ENCODE measurements at places on chromosomes 5 and 9.
A peak's percentile ranks its signal among the peaks of the same experiment; 100 is the strongest.

DNA sequence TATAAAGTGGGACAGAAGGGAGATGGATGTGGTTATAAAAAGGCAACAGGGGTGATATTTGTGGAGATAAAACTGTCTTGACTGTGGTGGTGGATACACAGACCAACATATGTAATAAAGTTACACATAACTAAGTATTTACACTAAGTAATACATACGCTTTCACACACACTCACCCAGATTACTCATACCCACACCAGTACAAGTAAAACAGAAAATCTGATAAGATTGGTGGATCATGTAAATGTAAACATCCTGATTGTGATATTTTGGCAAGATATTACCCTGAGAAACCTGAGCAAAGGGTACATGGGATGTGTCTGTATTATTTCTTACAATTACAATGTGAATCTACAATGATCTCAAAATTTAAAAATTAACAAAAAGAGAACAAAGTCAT is 53.3 kb upstream of the SLIT3 start:
- H3K27me3 ChIP-seq: peaks cover 13% of the 10 kb centered on the region
- H3K36me3 ChIP-seq: no peaks in the 10 kb centered on the region
- no peak overlapping the region for H3K4me3 ChIP-seq
- no peak overlapping the region for H3K27ac ChIP-seq
- no peaks in the 10 kb centered on the region for H3K4me1 ChIP-seq

DNA sequence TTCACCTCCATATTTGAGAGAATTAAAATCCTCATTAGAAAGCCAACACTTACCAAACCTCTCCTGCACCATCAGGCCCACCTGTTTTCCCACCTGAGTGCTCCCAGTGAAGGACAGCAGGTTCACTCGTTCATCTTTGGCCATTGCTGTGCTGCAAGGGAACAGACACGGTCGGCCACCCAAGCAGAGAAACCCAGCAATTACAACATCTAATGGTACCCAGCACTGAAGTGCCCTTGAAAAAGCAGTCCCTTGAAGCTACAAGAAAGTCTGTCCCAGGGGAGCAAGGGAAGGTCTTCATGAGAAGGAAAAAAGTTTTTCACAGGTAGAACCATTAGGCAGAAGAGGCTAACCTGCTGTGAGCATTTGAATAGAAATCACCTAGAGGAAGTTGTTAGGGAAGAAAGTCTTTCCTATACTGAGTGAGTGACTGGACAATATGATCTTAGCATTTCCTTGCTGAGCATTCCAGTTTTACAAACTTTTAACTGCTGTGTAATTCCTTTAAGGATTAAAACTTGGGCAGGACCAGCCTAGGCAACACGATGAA is 26.7 kb downstream of the ALDH7A1 start:
- no peak overlapping the region for H3K27ac ChIP-seq
- no peak overlapping the region for H3K4me3 ChIP-seq
- no peaks in the 10 kb centered on the region for H3K27me3 ChIP-seq
- no peak for DNase-seq
- H3K36me3 ChIP-seq: no peaks in the 10 kb centered on the region
- H3K4me1 ChIP-seq: no peaks in the 10 kb centered on the region

- no peak for DNase-seq
- no peaks in the 10 kb centered on the region for H3K36me3 ChIP-seq
- no peak overlapping the region for H3K4me3 ChIP-seq
- H3K4me1 ChIP-seq: no peaks in the 10 kb centered on the region
These were observed 14.0 kb downstream of the ATP10B start for GRCh38 chr5:160837749-160838593.

DNA sequence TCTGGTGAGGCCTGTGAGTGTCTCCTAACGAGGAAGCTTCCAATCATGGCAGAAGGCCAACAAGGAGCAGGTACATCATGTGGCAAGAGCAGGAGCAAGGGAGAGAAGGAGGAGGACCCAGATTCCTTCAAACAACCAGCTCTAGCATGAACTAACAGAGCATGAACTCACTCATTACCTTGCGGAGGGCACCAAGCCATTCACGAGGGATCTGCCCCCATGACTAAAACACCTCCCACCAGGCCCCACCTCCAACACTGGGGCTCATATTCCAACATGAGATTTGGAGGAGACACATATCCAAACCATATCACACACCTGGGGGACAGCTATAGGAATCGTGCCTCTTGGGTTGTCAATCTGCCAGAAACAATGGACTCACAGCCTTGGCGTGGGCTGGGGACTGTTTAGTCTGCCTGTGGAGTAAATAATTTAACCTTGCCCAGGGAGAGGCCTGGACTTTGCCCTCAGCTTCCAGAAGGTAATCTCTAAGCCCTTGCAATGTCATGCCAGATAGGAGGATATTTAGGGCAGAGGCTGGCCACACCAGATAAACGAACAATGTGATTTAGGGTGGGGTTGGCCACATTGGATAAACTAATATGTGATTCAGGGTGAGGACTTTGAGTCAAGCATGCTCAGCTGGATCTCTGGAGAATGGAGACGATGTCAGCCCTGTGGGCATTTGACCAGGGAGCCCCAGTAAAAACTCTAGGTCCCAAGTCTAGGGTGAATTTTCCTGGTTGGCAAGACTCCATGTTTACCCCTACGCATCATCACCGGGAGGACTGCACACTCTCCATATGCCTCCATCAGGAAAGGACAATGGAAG is 13.6 kb upstream of the VDAC1 start:
- H3K27me3 ChIP-seq: peaks cover 1% of the 10 kb centered on the region
- H3K4me1 ChIP-seq: no peaks in the 10 kb centered on the region
- H3K4me3 ChIP-seq: no peak overlapping the region

GRCh38 chr5:33367416-33367815 is 73.3 kb upstream of the TARS1 start:
- H3K27ac ChIP-seq: no peak overlapping the region
- H3K36me3 ChIP-seq: no peaks in the 10 kb centered on the region
- H3K27me3 ChIP-seq: peaks cover 3% of the 10 kb centered on the region

GRCh38 chr9:132185073-132186009 is 23.5 kb downstream of the NTNG2 start:
- H3K4me1 ChIP-seq: peaks cover 2% of the 10 kb centered on the region
- H3K36me3 ChIP-seq: no peaks in the 10 kb centered on the region
- DNase-seq: no peak
- peaks cover 39% of the 10 kb centered on the region for H3K27me3 ChIP-seq
- H3K27ac ChIP-seq: no peak overlapping the region
- H3K4me3 ChIP-seq: no peak overlapping the region

DNA sequence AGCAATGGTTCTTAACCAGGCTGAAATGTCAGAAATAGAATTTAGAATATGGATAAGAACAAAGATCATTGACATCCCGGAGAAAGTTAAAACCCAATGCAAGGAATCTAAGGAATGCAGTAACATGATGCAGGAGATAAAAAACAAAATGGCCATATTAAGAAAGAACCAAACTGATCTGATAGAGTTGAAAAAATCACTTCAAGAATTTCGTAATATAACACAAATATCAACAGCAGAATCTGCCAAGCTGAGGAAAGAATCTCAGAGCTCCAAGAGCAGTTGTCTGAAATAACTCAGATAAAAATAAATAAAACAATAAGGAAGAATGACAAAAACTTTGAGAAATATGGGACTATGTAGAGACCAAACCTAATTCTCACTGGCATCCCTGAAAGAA is 37.8 kb upstream of the TAS2R1 start:
- no peak overlapping the region for H3K4me3 ChIP-seq
- no peaks in the 10 kb centered on the region for H3K36me3 ChIP-seq
- H3K27me3 ChIP-seq: no peaks in the 10 kb centered on the region
- no peaks in the 10 kb centered on the region for H3K4me1 ChIP-seq
- no peak for DNase-seq
- H3K27ac ChIP-seq: no peak overlapping the region

GRCh38 chr5:93477816-93478215 is 103.2 kb downstream of the NR2F1-AS1 start:
- no peaks in the 10 kb centered on the region for H3K4me1 ChIP-seq
- H3K27ac ChIP-seq: no peak overlapping the region
- no peak for DNase-seq
- H3K36me3 ChIP-seq: no peaks in the 10 kb centered on the region

DNA sequence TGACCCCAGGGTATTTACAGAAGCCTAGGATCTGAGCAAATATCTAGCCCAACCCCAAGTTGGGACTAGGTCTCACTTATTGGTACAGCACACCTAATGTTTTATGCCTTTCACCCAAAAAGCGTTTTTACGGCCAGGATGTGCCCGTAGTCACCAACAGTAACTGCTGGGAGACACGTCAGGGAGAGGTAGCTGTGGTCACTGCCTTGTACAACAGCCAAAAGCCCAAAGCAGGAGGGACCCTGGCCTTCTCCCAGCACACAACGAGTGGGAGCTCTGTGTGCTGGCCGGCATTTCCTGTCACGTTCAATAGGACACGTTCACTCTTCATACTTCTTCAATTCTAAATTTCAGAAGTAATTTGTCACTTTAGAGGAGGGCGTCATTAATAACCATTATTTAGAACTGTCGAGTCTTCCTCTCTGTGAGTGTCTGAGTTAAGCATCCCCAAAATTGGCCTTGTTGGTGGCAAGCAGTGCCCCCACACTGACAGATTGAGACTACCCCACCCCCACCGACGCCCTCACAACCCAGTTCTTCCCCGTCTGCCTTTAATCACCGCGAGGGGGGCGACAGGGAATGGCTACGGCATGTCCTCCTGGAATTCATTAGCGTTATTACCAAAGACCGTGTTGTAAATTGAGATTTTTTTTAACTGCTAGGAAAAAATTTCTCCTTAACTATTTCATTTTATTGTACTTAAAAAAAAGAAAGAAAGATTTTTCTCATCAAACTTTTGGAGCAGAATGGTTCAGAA is 80.7 kb downstream of the MVB12B start:
- no peak overlapping the region for H3K27ac ChIP-seq
- no peak for DNase-seq
- H3K4me3 ChIP-seq: no peak overlapping the region
- H3K4me1 ChIP-seq: peaks cover 37% of the 10 kb centered on the region

- no peak overlapping the region for H3K27ac ChIP-seq
- peaks cover 5% of the 10 kb centered on the region for H3K27me3 ChIP-seq
- no peak overlapping the region for H3K4me3 ChIP-seq
- H3K36me3 ChIP-seq: no peaks in the 10 kb centered on the region
These were observed 27.4 kb upstream of the TCERG1 start for GRCh38 chr5:146419696-146420095.

DNA sequence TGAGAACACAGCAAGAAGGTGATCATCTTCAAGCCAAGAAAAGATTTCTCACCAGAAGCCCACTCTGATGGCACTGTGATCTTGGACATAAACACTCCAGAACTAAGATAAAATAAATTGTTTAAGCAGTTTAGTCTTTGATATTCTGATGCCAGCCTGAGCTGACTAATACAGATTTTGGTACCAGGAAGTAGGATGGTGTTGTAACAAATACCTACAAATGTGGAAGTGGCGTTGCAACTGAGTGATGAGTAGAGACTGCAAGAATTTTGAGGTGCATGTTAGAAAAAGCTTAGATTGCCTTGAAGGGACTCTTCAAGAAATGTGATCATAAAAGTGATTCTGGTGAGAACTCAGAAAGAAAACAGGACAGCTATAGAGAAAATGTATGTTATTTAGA is 592.4 kb upstream of the DAB2 start:
- H3K4me3 ChIP-seq: no peak overlapping the region
- H3K4me1 ChIP-seq: no peaks in the 10 kb centered on the region
- no peak for DNase-seq
- no peaks in the 10 kb centered on the region for H3K36me3 ChIP-seq
- H3K27me3 ChIP-seq: peaks cover 9% of the 10 kb centered on the region

- peaks cover 66% of the 10 kb centered on the region for H3K4me1 ChIP-seq
- H3K27ac ChIP-seq: peak overlapping the region; percentile 45
- no peaks in the 10 kb centered on the region for H3K27me3 ChIP-seq
- no peak overlapping the region for H3K4me3 ChIP-seq
- H3K36me3 ChIP-seq: peaks cover 95% of the 10 kb centered on the region
- DNase-seq: no peak
These were observed 5.1 kb downstream of the SECISBP2 start for GRCh38 chr9:89323390-89323789.

GRCh38 chr9:114186605-114187289 is 31.4 kb downstream of the COL27A1 start:
- no peaks in the 10 kb centered on the region for H3K27me3 ChIP-seq
- H3K36me3 ChIP-seq: no peaks in the 10 kb centered on the region
- no peak overlapping the region for H3K4me3 ChIP-seq

DNA sequence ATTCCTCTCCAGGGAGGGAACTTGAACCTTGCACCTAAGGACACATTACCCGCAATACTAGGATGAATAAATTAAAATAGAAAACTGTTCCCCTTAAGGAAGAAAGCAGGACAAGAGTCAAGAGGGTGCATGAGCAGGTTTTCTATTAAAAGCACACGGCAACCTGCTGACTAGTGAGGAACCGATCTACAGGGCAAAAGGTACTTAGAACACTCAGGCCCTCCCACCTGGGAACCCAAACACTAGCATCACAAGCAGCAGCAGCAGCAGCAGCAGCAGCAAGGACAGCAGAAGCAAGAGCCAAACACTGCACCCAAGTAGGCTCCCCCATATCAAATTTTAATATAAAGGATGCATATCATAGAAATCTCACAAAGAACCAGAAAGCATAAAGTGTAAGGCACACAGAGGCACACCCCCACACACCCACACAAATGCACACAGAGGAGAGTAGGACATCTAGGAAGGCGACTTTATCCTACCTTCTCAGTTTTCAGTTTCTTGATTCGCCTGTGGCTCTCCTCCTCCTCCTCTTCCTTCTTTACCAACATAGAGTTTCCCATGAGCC is 2.8 kb downstream of the ZNF608 start:
- no peak for DNase-seq
- peaks cover 21% of the 10 kb centered on the region for H3K4me1 ChIP-seq
- no peak overlapping the region for H3K27ac ChIP-seq
- H3K4me3 ChIP-seq: no peak overlapping the region
- no peaks in the 10 kb centered on the region for H3K36me3 ChIP-seq

- H3K4me1 ChIP-seq: peaks cover 2% of the 10 kb centered on the region
- no peak for DNase-seq
- H3K27me3 ChIP-seq: peaks cover 25% of the 10 kb centered on the region
- no peaks in the 10 kb centered on the region for H3K36me3 ChIP-seq
These were observed 151.0 kb downstream of the GCNT1 start for GRCh38 chr9:76610011-76610352.

DNA sequence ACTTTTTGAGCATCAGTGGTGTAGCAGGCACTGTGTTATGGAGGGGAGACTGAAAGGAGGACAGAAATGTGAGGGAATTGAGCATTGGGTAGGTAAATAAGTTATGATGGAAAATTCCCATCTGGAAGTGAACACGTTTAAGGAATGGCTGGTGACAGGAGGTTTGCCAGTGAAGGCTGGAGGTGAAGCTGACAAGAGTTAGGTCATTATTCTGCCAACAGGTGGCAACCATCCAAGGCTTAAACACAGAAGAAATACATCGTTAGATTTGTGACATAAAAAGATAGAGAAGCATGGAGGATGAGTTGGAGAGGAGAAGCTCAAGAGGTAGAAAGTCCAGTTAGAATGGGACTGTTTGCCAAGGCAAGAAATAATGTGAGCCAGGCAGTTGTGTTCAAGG is 455.3 kb upstream of the SGCD start:
- H3K4me1 ChIP-seq: no peaks in the 10 kb centered on the region
- no peaks in the 10 kb centered on the region for H3K36me3 ChIP-seq
- peaks cover 11% of the 10 kb centered on the region for H3K27me3 ChIP-seq
- H3K27ac ChIP-seq: no peak overlapping the region
- DNase-seq: no peak
- H3K4me3 ChIP-seq: no peak overlapping the region

- H3K4me1 ChIP-seq: no peaks in the 10 kb centered on the region
- no peak overlapping the region for H3K27ac ChIP-seq
- H3K27me3 ChIP-seq: no peaks in the 10 kb centered on the region
- no peaks in the 10 kb centered on the region for H3K36me3 ChIP-seq
- H3K4me3 ChIP-seq: no peak overlapping the region
- DNase-seq: no peak
These were observed 392.3 kb downstream of the CETN3 start for GRCh38 chr5:90017239-90017638.
